Fibroblast of lung (primary cell): ENCODE measurements at places on chromosomes 6 and 20. TPM values are rescaled to one million over a fixed set of nuclear protein-coding genes. Genes with fewer than 3 reads are reported as not detected.

The MAPK13 gene
- total RNA-seq, result 5.4 and 7.6 TPM in 2 replicates

The STX11 gene
- 0.26 and 0.33 TPM in 2 replicates for total RNA-seq

The DYNLT2 gene
- 0.83 and 1.0 TPM in 2 replicates for total RNA-seq

The HLA-DQA2 gene
- total RNA-seq, result not detected in 2 replicates

The C20orf144 gene
- total RNA-seq, result under 0.01 and 0.17 TPM in 2 replicates

The SEL1L2 gene
- not detected in 2 replicates for total RNA-seq

The GSTA2 gene
- total RNA-seq, result not detected in 2 replicates

The TAGAP gene
- under 0.01 TPM in 1 of 2 replicates, not detected in the other for total RNA-seq

The MAFB gene
- total RNA-seq, result 3.0 and 7.7 TPM in 2 replicates

The WFDC10B gene
- not detected in 2 replicates for total RNA-seq

The LY6G5C gene
- total RNA-seq, result 0.51 and 0.83 TPM in 2 replicates

The LY6G6F gene
- total RNA-seq, result not detected in 2 replicates

The CDH22 gene
- not detected in 2 replicates for total RNA-seq

The SLC22A2 gene
- total RNA-seq, result not detected in 2 replicates

The TCP11 gene
- total RNA-seq, result 0.17 and 0.51 TPM in 2 replicates

The ENPP3 gene
- total RNA-seq, result 0.17 and 0.26 TPM in 2 replicates

The SLC17A4 gene
- total RNA-seq, result not detected in 2 replicates

The ESR1 gene
- 0.50 and 1.0 TPM in 2 replicates for total RNA-seq
